ENCODE measurements at places on chromosomes 1 and 21.

DNA sequence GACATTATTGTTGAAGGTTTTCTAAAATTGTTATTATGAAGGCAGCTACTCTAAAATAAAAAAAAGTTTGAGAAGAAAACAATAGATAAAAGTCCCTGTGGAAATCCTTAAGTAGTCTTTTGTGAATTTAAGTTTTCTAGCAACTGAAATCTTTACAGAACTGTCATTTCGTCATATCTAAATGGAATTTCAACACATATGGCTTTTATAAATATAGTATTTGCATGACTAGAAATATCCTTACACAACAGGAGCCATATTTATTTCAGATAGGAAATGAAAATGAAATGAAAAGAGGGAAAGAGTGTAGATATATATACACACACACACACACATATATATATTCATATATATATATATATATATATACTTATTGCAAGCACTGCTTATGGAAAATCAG, 204.7 kb upstream of the RGS18 start:
- no peak for DNase-seq

DNA sequence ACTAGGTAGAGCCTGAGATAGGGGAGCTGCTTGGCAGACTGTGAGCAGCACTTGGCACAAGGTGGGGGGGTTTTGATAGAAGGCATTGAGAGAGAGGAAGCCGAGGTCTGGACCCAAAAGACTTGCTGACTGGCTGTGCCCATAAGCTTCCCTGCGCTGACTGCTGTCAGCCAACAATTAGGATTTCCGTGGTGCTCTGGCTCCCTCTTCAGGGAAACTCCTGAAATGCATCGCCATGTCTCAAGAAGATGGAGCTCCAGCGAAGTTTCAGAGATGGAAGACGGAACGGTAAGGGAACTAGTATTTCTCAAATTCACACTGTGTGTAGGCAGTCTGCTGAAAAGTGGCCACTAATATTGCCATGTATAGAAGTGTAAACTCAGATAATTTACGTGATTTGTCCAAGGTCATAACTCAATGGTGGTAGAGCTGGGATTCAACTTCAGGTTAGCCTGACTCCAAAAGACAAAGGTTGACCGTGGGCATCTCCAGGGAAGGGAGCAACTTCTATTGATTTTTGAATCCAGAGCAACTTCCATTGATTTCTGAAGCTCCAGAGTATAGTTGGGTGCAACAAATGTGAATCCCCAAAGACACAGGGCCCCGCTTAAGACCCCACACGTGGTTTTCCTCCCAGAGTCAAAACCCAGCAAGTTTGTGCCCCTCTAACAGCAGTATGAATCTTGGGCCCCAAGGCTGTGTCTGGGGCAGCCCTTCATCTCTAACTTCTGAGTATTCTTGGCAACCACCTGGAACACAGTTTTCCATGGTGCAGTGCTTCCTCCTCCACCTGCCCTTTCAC, 44.5 kb upstream of the CRNN start:
- DNase-seq = peak; percentile 55

DNA sequence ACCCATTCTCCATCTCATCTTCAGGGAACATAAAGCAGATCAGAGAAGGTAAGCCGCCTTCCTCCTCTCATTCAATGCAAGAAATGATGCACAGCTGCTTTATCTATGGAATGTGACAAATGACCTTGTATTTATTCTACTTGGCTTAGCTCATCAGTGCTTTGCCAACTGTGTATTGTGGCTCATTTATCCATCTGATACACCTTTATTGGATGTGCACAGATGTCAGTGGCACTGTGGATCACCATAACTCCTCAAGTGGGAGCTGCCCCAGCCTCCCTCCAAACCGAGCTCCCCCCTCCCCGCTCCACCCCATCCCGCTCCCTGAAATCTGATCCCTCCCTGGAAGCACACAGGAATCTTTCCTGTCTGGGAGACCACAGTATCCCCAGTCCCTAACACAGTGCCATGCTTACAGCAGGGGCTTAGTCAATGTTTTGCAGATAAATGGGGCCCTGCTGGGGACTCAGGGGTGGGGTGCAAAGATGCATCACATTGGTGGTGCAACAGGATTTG, 156.0 kb upstream of the RAB4A start:
- DNase-seq = no peak

DNA sequence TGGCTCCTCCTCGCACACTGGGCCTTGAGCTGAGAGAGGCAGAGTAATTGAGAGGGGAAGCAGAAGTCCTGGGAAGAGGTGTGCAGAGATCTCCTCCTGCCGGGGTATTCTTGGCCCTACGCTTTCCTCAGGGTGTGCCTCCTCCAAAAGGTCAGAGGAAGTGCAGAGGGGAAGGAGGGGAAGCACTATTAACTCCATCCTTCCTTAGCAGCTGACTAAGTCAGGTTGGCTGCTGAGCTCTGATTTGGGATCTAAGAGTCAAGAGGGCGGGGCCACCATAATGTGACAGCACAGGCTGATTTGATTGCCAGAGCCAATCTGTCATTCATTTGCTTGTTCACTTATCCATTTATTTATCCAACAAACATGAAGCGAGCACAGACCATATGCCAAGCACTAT, 12.3 kb downstream of the ATP2B4 start:
- no peak for DNase-seq

DNA sequence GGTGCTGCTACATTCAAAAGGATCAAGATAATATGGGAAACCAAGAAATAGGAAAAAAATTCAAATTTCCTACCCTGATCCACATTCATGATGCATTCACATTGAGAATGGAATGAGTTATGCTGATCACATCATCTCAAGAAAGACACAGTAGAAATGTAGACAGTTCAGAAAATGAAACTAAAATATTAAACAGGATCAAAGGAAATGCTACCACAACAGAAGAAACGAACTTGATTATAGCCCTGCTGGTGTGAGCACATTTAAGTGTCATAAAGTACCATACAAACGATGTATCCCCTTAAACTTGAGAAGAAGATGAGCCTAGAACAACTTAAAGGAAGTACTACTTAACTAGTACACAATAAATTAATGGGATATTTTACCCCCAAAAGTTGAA, 21.3 kb downstream of the SYDE2 start:
- no peak for DNase-seq

- no peak for DNase-seq
Measured at GRCh38 chr1:57163325-57163724, 197.5 kb upstream of the C8B start.

DNA sequence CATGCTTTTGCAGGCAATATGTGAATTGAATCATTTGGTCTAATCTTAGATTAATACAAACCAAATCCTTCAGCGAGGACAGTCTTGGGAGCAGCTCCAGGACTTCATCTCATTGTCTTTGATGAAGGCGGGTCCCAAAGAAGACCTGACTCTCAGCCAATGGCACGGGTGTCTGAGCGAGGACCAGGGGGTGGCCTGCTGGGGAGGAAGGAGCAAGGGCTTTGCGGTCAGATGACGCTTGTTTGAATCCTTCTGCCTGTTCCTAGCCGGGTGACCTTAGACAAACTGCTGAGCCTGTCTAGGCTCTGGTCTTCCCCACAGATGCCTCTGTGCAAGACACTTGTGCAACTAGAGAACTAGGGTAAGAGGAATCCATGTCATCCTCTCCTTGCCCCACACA, 312.1 kb upstream of the VAMP3 start:
- no peak for DNase-seq

DNA sequence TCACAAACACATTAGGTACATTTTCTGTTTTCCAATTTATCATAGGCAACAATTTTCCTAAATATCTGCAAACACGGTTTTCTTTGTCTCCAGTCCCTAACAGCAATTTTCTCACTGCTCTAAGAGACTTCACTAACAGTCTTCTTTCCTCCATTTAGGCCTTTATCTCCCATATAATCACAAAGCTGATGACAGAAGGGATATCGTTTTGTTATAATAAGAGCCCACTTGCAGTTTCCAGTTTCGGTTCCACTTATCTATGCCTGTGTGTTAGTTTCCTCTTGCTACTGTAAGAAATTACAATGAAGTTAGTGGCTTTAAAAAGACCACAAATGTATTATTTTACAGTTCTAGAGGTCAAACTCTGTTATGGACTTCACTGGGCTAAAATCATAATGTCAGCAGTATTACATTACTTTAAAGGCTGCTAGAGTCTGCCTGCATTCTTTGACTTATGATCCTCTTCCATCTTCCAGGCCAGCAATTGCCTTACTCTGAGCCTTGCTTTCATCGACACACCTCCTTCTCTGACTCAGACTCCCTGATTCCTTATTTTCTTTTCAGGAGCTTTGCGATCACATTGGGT, 549.3 kb downstream of the NCAM2 start:
- DNase-seq = no peak

- DNase-seq = no peak
Measured at GRCh38 chr1:188499690-188500089, 1670.9 kb downstream of the PLA2G4A start.

- no peak for DNase-seq
Measured at GRCh38 chr1:201015551-201016091, 7.9 kb downstream of the KIF21B start.

- no peak for DNase-seq
Measured at GRCh38 chr21:26800970-26801431, 44.2 kb downstream of the ADAMTS1 start.

GRCh38 chr1:108082001-108082400, 117.0 kb upstream of the VAV3 start:
- DNase-seq = no peak

GRCh38 chr21:33899199-33899598, 16.4 kb downstream of the ATP5PO start:
- DNase-seq = no peak

- no peak for DNase-seq
Measured at GRCh38 chr1:53460666-53461322, 1.6 kb downstream of the DMRTB1 start.

DNA sequence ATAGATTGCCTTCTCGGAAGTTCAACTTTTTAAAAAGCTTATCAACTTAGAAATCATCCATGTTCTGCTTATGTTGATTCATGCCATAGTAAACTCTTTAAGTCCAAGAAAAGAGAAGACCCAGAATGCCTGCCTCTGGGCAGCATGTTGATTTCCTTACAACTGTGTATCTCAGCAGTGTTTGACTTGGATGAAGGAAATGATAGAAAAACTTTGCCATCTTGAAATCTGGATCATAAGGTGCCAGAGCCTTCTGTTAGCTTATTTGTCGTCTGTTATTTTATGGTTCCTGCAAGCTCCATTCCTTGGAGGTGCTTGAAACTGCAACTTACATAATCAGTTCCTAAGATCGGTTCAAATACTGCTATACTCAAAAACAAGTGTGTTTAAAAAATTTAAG, 124.5 kb downstream of the ATP5PO start:
- no peak for DNase-seq

DNA sequence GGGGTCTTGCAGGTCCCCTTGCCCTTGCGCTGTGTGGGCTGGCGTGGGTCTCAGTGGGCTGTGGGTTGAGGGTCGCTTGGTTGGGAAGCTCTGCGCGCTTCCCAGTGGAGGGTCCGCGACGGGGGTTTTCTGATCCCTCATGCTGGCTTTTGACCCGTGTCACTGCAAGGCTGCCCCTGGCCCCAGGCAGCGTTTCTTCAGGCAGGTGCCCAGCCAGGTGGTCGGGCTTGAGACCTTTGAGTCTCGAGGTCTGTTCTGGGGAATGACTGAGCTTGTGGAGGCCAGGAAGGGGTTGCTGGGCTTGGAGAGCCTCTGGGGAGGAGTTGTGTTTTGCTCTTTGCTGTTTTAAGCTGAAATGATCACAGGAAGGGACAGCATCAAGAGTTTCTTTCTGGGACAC, 5.3 kb downstream of the SKI start:
- no peak for DNase-seq

DNA sequence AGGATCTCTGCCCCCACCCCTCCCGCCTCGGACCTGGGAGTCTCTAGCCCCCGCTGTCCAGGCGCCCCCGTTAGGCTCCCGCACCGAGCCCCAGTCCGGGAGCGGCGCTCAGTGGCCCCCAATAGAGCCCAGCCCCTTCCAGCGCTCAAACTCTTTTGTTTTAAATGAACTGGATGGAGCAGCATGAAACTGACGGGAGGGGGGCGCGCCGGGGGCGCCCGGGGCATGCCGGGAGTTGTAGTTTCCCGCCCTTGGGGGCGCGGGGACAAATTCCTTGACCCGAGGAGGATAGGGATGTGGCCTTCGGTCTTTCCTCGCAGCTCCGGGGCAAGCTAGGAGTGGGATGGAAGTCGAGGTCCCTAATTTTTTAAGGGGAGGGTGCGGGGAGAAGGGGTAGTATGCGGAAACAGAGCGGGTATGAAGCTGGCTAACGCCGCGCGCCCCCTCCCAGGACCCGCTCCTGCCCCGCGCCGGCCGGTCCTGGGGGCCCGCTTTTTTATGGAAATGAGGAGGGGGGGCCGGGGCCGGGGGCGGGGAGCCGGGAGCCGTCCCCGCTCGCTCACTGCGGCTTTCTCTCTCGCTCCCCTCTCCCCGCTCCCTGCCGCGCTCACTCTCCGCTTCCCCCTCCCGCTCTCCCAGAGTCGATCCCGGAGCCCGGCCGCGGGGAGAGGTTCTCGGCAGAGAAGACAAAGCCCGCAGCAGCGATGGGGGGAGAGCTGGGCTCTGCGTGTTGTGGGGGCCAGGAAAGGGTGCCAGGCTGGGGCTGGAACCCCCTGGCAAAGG, at the start of gene MEX3A:
MEX3A (minus strand) TSS at position 157 of the 783 bp plus-strand sequence. CDS start 467 bp downstream, outside the sequence.
- DNase-seq = peak; percentile 47

DNA sequence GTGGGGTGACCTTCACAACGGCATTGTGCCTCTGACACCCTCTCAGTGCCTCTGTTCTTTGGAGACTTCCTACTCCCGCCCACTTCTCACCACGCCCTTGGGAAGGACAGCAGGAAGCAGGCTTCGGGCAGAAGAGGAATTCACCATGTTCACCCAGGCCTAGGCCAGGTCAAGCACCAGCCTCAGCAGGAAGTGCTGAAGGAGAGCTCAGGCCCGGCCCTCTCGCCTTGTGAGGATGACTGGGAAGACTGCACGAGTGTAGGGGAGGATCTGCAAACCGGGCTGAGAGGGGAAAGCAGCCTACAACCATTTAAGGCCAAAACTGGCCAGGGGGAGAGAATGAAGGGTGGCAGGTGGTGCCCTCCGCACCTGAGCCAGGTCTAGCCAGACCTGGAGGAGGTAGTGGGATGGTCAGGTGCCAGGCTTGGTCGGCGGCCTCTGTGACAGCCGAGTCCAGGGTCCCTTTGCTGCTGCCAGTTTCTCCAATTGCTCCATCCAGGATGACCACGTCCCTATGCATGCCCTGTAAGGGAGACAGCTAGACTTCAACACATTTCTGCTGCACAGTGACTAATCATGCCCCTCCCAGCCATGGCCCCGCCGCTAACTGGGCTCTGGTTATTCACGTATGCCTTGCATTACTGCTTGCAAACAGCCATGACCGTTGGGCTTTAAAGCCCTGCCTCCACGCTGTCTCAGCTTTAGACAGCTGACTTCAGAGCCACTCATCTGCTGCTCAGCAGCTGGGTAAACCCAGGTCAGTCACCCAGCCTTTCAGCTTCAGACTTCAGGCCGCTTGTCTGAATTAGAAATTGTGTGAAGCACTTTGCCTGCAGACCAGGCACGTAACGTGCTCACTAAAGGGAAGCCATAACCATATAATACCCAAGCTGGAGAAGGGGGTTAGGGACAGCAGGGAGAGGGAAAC, 8.9 kb downstream of the MRTO4 start:
- no peak for DNase-seq

DNA sequence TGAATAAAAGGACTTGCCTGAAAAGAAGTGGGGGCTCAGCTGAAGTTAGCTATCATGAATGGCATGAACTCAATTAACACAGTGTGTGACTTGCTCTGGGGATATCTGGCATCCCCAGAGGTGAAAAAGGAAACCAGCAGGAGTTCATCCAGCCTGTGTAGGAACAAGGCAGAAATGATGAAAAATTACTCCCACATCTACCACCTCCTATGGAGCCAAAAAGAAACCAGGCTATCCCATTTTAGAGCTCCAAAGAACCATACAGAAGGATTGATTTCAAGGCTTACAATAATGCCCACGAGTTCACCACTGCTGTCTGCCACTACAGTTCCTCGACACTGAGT, 25.3 kb downstream of the TP53BP2 start:
- DNase-seq = no peak

GRCh38 chr1:26010825-26011224, 10.8 kb upstream of the EXTL1 start:
- DNase-seq = no peak

All from stimulated activated CD8-positive, alpha-beta memory T cell treated with anti-CD3 and anti-CD28 coated beads, Interleukin-15, amount 100 ng/mL, for 24 hours (primary cell).